ENCODE measurements at places on chromosomes 2 and 18.

DNA sequence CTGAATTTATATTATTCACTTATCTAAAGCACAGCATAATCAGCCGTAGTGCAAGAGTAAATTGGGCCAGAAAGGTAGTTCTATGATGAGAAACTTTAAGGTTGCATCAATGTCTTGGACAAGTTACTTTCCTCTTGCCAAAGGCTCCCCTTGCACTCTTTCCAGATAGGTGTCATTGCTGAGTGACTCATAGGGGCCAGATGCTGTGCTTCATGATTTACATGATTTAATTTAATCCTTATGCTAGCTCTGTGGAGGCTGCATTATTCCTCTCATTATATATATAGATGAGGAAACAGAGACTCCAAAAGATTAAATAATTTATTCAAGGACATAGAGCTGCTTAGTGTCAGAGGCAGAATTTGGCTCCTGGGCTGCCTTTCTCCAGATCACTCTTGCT is 5.0 kb downstream of the CFAP221 start:
- no peak for DNase-seq

- peak; percentile 69 for DNase-seq
These were observed at the start of gene ZEB2 for GRCh38 chr2:144519934-144520731. Gene ZEB2, minus strand, starts transcription at chr2:144520119. Its CDS starts 2,769 bp downstream, at chr2:144517350.

DNA sequence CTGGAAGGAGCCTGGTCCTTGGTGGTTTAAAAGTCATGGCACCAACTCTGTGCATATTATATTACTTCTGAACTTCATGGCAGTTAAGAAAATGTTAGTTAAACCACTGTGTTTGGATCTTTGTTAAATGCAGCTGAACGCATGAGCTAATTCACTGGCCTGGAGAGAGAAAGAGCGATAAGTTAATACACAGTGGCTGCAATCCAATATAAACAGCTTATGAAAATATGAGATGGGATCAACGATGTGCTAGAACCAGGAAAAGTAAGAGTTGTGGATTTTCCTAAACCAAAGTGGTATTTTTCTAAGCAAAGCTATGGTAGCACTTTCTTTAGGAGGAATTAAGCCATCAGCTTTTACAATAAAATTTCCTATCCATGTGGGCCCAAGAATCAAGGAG is 326.7 kb downstream of the MTX2 start:
- no peak for DNase-seq

- DNase-seq, result no peak
These were observed 115.7 kb upstream of the RBMS1 start for GRCh38 chr2:160609346-160609745.

- DNase-seq, result no peak
These were observed 65.9 kb upstream of the SH3RF3 start for GRCh38 chr2:109062859-109063700.

GRCh38 chr2:133247631-133248030 is 320.6 kb downstream of the NCKAP5 start:
- DNase-seq, result no peak

GRCh38 chr2:152359573-152360363 is 24.8 kb downstream of the FMNL2 start:
- no peak for DNase-seq

GRCh38 chr2:176709149-176709951 is 440.1 kb downstream of the MTX2 start:
- DNase-seq, result no peak

- no peak for DNase-seq
These were observed 125.7 kb downstream of the SEPTIN10 start for GRCh38 chr2:109487871-109488655.

DNA sequence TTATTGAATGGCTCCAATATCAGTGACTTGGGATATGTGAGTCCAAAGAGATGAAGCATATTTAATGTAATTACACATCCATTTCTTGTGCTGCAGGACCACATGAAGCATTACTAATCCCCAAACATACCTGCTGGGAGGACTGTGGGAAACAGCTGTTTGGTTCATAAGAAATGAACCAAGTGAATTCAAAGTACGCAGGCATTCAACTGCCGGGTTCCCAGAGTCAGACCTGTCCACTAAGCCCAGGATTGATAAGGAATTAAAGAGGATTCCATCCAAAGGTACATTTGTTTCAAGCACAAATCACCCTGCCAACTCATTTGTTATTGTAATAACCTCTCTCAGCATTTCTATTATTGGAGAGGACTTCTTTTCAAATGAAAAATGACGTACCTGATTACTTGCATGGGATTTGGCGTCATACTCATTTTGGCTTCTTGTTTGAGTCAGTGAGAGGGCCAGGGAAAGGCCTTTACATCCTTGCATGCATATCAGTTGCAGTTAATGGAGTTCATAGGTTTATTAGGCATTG is 230.7 kb downstream of the TXNL1 start:
- DNase-seq, result no peak

DNA sequence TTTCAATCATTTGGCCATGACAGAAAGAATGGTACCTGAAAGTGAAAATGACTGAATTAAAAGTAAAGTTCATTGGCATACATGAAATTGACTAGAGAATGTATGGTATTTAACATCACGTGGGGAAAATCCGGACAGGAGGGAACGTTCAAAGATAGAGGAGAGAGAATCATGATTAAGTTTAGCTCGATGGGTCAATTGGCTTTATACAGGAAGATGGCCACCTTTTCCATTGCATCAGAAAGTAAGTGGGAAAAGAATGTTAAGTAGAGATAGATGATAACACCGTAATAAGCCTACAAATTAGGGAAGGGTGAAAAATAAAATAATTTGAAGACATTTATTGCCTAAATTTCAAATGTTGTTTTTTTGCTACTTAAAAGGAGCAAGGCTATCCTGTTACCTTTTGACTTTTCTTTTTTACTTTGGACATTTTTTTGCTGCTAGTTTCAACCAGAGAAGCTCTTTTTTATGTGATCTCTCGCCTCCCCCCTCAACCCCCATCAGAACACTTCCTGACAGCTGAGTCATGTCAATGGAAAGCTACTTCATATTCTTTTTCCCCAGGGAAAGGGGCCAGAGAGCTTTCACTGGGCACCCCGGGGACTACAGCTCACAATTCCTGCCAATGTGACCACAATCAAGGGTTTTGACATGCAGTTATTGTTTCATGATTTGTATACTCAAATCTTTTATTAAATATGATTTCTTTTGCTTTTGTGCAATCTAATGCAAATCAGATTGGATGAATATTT is 767 bp upstream of the CCDC102B start:
- DNase-seq, result no peak

GRCh38 chr2:9225806-9226205 is 19.2 kb downstream of the ASAP2 start:
- no peak for DNase-seq

GRCh38 chr2:173355132-173355865 is 627 bp downstream of the CDCA7 start:
- DNase-seq, result peak; percentile 23

DNA sequence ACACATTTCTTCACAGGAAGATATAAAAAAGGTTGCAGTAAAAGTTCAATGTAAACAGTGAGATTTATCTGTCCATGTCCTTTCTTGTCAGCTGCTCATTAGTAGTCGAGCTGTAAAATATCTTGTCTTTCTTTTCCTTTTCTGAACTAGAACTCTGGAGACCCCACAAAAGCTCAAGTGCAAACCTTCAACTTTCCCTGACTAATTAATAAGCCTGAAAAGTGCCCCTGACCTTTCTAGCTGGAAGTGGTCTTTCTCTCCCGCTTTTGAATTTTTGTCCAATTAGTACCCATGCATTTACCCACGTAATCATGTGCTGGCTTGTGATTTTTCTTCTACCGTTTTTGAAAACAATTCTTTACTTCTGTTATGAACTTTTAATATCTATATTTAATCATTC is 63.6 kb upstream of the EHBP1 start:
- no peak for DNase-seq

- DNase-seq, result no peak
These were observed 159.5 kb upstream of the ZNF516 start for GRCh38 chr18:76654577-76654976.

- no peak for DNase-seq
These were observed 352.6 kb upstream of the POU3F3 start for GRCh38 chr2:104501342-104501741.

DNA sequence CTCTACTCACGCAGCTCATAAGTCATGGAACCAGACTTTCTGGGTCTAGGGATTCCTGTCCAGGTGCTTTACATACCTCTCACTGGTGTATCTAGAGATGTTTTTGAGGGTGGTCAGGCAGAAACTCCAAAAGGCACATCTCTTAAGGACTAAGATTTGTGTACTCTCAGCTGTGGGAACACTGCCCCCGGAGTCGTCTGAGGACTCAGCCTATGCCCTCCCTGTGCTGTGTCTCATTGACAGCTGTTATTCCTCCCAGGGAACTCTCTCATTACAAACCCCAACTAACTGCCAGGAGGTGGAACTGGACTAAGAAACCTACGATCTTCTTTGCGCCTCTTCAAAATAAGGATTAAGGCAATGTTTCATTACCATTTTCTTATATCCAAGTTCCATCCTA is 293.9 kb upstream of the DLGAP1 start:
- no peak for DNase-seq

- DNase-seq, result no peak
These were observed 476.4 kb upstream of the SPHKAP start for GRCh38 chr2:228657807-228658402.

GRCh38 chr2:178553047-178553446 is 72.8 kb downstream of the PLEKHA3 start:
- DNase-seq, result no peak

GRCh38 chr2:78896536-78896935 is 129.0 kb upstream of the REG3G start:
- DNase-seq, result no peak

GRCh38 chr2:19525313-19525712 is 166.9 kb upstream of the OSR1 start:
- DNase-seq, result no peak

GRCh38 chr2:172297950-172298349 is 129.4 kb upstream of the ITGA6 start:
- no peak for DNase-seq

DNA sequence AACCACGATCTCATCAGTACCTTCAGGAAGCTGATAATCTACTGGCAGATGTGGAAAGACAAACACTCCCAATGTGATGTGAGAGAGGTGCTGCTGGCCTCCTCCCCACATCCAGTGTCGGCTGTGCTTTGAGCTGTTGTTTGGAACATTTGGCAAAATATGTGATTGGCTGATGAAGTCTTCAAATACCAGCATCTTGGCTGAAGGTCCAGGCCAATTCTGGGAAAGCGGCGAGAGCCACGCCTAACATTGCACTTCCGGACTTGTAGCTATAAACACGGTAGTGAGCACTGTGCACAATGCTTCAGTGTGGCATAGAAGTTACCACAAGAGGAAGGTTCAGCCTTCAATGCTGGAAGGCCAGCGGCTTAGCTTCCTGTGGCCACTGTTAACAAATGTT is 198.8 kb downstream of the DCDC2C start:
- DNase-seq, result no peak

DNA sequence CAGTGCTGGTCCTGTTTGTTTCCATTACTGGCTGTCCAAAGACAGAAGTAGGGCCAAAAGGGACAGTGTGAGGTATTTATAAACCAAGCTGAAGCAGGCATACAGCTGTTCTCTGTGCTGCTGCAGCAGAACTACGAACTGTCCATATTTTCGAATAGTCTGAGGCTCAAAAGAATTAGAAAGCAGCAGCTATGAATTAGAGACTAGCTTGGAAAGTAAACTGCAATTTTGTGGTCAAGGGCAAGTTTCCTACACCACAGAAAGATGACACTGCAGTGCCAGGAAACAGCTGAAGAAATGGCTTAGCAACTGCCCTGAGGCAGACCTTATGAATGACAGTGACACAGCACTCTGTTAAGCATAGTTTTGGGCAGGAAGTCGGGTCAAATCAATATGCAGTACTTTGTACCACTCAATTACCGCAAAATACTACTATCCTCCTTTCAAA is 125.3 kb downstream of the TMEM131 start:
- peak; percentile 42 for DNase-seq

- DNase-seq, result no peak
These were observed 17.1 kb upstream of the CAVIN2 start for GRCh38 chr2:191863988-191864387.

DNA sequence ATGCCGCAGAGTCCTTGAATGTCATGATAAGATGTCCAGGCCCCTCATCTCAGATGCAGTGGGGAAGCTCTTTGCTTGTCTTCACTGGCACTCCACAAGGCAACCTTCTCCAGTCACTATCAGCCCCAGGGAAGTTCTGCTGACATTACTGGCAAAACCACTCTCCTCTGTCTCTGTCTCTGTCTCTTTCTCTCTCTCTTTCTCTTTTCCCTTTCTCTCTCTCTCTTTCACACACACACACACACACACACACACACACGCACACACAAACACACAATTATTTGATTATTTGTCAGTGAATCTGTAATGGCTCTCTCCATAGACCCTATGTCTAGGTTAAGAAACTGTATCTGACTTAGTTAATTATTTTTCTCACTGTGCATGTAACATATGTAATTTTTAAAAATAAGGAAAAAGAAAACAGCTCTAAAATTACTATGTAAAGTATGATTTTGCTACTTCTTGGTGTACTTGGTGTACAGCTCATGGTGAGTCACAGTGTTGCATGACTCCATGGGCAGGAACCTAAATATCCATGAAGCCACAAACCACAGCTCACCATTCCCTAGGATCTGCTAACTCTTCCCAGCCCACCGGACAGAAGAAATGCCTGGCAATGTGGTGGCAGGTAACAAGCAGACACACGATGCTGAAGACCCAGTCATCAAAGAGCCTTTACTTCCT is 594.9 kb upstream of the ID2 start:
- no peak for DNase-seq

- DNase-seq, result no peak
These were observed 53.0 kb downstream of the PIEZO2 start for GRCh38 chr18:11096411-11096810.

DNA sequence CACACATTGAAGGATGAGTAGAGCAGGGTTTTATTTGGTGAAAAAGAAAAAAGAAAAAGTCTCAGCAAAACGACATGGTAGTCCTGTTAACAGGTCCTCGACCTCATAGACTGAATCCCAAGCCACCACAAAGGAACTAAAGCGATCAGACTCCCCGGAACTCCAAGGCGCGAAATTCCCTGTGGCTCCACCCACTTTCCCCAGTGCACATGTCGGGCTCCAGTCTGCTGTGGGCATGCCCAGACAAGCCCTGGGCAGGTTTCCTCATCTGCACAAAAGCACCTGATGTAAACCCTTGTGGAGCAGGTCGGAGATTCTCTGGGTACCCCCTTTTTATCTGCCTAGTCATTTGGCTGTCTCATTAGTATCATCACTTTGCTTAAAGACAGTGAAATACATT is 170.7 kb upstream of the FSIP2 start:
- DNase-seq, result no peak

- no peak for DNase-seq
These were observed 571.5 kb downstream of the SLC4A3 start for GRCh38 chr2:220198896-220199295.

- no peak for DNase-seq
These were observed 55.5 kb upstream of the HS6ST1 start for GRCh38 chr2:128374001-128374710.

DNA sequence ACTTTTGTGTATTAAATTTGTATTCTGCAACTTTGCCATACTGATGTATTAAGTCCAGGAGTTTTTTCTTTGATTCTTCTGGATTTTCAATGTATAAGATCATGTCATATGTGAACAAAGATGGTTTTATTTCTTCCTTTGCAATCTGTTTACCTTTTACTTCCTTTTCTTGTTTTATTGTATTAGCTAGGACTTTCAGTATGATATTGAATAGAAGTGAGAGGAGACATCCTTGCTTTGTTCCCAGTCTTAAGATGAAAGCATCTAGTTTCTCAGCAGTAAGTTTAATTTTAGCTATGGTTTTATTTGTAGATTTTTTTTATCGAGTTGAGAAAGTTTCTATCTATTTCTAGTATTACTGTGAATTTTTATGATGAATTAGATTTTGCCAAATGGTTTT is 25.5 kb downstream of the VRK2 start:
- DNase-seq, result no peak

All from CD4-positive, alpha-beta T cell treated with Interleukin-17A for 1 hour (primary cell).